ENCODE measurements at places on chromosomes 12 and 14.

DNA sequence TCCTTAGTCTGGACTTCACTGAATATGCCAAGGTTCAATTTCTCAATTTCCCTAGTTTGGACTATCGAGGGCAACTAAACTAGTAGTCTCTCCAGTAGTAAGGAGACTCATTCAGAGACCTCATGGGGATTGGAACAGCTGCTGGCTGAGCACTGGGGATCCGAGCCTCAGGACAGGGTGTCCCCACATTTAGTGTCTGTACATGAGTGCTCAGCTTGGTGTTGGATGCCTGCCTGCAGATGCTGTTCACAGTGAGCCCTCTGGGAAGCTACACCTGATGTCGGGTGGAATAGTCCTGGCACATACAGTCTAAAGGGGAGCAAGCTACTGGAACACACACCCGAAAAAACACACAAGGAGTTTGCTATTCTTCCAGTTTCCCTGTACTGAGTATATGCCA, 820 bp upstream of the FGF23 start:
- no peak for DNase-seq

DNA sequence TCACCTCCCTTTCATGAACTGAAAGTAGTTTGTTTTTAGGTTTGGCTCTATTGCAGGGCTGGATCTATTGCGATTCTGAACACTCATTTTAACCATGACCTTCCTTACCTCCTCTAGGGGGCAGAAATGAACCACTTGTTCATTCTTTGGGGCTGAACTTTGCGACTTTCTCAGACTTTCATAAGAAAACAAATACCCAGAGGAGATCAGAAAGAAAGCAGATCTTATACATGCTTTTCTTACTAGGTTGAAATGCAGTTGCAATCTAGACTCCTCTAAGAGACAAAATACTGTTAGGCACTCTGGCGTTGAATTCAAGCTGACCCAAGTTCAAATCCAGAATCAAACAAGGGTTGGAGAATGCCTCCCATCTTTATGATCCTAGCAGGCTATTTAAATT, 32.6 kb upstream of the PLEKHG3 start:
- no peak for DNase-seq

- no peak for DNase-seq
Observed at GRCh38 chr12:108400056-108400455, 60.9 kb upstream of the CMKLR1 start.

GRCh38 chr12:78439666-78440065, 424.9 kb upstream of the SYT1 start:
- DNase-seq, result no peak

DNA sequence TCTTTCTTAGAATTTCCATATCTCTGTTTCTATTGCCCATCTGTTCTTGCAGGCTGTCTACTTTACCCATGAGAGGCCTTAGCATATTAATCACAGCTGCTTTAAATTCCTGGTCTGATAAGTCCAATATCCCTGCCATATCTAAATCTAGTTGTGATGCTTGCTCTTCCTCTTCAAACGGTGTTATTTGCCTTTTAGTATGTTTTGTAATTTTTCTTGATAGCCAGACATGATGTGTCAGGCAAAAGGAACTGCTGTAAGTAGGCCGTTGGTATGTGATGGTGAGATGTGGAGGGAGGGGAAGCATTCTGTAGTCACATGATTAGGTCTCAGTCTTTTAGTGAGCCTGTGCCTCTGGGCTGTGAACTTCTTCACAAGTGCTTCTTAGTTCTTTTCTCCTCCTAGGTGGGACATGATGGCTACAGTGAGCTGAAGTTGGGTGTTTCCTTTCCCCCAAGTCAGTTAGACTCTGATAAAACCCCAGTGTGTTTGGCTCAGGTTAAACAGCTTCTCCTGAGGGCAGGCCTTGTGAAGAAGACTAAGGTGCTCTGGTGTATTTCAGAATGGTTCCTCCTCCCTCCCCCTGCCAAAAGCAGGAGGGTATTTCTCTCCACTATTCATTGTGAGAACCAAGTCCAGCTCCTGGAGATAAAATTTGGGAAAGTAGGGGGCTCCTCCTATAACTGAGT, 195.9 kb upstream of the PARP11 start:
- no peak for DNase-seq

DNA sequence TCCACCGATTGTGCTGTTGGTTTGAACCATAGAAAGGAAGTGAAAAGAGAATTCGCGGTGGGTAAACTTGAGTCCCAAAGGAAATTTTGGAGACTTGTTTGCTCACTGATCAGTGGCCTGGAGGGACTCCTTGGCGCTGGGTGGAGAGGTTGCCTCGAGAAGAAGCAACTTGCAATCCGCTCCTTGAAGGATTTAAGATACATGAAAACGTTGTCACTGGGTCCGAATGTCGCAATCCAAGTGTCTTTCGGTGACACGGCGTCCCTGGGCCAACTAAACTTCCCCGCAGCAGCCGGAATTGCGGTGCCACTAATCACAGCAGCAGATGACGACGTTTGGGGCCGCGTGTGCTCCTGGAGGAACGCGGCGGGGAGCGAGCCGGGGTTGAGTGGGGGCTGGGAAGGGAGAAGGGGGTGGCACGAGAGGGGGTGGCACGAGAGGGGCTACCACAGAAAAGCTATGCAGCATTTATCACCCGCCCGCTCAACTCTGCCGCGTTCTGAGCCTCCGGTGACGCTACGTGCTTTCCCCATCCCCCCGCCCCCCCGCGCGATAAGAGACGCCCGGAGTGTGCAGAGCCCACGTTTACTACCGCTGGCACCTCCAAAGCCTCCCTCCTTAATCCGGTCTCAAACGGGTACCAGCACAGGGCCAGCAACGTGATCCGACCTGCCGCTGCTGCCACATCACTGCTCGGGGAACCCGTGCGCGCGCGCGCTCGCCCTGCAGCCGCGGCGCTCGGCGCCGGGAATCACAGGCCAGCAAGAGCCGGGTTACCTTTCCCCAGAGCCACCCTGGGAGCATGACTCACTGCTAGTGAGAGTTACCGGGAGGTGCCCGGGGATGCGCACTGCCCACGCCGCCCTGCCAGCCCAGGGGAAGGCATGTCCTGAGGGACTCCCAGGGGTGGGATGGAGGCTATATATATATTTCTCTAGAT, 833 bp upstream of the BHLHE41 start:
- peak; percentile 8 for DNase-seq

- DNase-seq, result no peak
Observed at GRCh38 chr12:8455727-8456360, at the start of gene CLEC6A. TSS of gene CLEC6A (plus strand) at chr12:8455962. CDS start at chr12:8456112, 150 bp downstream.

Measured in activated CD4-positive, alpha-beta T cell treated with anti-CD3 and anti-CD28 coated beads, Interleukin-2, amount 50 U/mL, for 1 hour (primary cell).